ENCODE measurements at places on chromosomes 12 and 14.

DNA sequence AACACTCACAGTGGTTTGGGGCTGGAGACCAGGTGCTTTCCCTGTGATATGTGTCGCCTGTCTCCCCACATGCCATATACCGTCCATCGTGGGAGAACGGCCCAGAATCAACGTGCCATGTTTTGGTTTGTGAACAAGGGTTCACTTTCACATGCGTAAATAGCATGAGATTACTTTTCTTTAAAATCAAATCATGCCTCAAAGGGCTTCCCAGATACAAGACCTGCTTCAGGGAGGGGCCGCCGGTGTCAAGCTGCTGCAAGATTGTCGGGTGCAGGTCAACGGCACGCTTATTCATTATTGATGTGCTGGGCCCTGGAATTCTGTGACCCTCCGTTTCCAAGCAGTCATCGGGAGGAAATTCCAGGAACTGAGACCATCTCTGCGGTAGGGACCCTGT, 145.2 kb upstream of the RTL1 start:
- no peak for DNase-seq
- H3K27me3 ChIP-seq, result peaks cover 5% of the 10 kb centered on the region
- no peaks in the 10 kb centered on the region for H3K36me3 ChIP-seq
- no peaks in the 10 kb centered on the region for H3K4me1 ChIP-seq
- H3K27ac ChIP-seq, result no peak overlapping the region
- H3K4me3 ChIP-seq, result no peak overlapping the region

DNA sequence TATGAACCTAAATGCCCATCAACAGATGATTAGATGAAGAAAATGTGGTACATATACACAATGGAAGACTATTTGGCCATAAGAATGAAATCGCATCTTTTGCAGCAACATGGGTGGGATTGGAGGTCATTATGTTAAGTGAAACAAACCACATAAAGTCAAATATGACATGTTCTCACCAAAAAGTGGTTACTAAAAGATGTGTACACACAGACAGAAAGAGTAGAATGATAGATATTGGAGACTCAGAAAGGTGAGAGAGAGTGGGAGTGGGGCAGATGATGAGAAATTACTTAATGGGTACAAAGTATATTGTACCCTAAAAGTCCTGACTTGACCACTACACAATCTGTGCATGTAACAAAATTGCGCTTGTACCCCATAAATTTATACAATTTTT, 19.6 kb downstream of the VWF start:
- H3K4me3 ChIP-seq, result no peak overlapping the region
- H3K27ac ChIP-seq, result no peak overlapping the region
- no peaks in the 10 kb centered on the region for H3K27me3 ChIP-seq
- no peaks in the 10 kb centered on the region for H3K4me1 ChIP-seq

DNA sequence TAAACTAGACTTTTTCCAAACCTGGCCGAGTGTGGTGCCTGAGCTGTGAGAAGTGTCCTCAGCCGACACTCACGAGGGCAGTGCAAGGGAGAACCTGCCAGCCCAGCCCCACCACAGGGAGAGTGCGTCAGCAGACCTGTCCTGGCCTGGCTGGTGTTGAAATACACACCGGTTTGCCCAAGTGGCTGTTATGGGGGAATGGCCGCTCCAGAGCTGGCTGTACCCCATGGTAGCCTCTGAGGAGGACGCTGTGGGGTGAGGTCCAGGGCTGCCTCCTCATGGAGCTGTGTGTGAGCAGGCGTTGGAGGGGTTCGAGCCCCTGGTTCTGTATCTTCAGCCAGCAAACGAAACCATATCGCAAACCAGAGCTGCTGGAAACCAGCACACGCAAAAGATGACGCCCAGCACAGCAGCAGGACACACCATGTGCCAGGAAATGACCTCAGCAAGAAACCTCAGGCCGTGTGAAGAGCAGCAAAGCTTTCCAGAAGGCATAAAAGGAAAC, 9.4 kb downstream of the ANKRD9 start:
- H3K27ac ChIP-seq, result no peak overlapping the region
- H3K27me3 ChIP-seq, result no peaks in the 10 kb centered on the region
- no peaks in the 10 kb centered on the region for H3K4me1 ChIP-seq
- no peak for DNase-seq
- H3K4me3 ChIP-seq, result no peak overlapping the region

GRCh38 chr12:105351523-105351922, 21.0 kb downstream of the C12orf75 start:
- H3K4me1 ChIP-seq, result peaks cover 6% of the 10 kb centered on the region
- DNase-seq, result no peak
- H3K27me3 ChIP-seq, result no peaks in the 10 kb centered on the region
- peaks cover 5% of the 10 kb centered on the region for H3K36me3 ChIP-seq

DNA sequence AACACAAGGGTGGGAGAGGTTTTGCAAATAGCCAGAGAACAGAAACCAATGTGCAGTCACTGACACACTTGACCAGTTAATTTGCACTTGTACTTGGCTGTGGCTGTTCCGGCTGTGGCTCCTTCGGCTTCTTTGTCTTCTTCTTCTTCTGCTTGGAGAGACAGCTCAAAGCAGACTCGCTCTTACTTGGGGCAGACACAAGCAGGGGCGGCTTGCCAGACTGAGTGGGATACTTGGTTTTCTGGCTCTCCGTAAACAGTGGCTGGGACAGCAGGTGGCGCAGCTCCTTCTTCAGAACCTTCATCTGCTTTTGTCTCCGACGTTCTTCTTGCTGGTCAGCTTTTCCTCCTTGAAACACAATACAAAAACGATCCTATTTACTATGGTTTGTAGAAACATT, 25.0 kb downstream of the OTUB2 start:
- peak overlapping the region; percentile 40 for H3K27ac ChIP-seq
- no peak overlapping the region for H3K4me3 ChIP-seq
- peak; percentile 34 for DNase-seq
- no peaks in the 10 kb centered on the region for H3K27me3 ChIP-seq
- peaks cover 18% of the 10 kb centered on the region for H3K4me1 ChIP-seq

DNA sequence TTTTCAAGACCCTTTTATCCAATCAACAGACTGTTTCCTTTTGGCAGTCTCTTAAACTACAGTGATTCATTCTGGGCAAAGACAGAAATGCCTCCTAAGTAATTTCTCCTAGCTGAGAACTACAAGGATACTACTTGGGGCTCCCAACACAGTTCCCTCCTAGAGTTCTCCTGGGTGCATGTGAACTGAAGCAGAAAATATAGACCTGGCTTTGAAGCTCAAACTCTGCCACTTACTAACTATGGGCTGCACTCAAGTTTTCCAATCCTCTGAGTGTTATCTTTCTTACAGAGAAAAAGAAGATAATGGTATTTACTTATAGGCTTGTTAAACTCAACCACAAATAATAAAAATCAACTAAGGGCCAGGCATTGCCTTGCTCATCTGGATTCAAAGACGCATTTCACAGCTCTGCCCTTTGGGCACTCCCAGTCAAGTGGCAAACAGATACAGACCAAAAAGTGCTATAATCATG, 97.6 kb downstream of the EFCAB11 start:
- no peak for DNase-seq
- H3K27ac ChIP-seq, result peak overlapping the region; percentile 4
- H3K27me3 ChIP-seq, result no peaks in the 10 kb centered on the region

GRCh38 chr12:64181430-64182291, 40.4 kb downstream of the KICS2 start:
- H3K36me3 ChIP-seq, result no peaks in the 10 kb centered on the region
- peaks cover 7% of the 10 kb centered on the region for H3K27me3 ChIP-seq
- DNase-seq, result no peak
- peaks cover 7% of the 10 kb centered on the region for H3K4me1 ChIP-seq

GRCh38 chr14:94880876-94881275, 111.0 kb upstream of the GSC start:
- H3K4me1 ChIP-seq, result peaks cover 21% of the 10 kb centered on the region
- DNase-seq, result no peak
- no peak overlapping the region for H3K27ac ChIP-seq
- H3K36me3 ChIP-seq, result no peaks in the 10 kb centered on the region
- no peak overlapping the region for H3K4me3 ChIP-seq

DNA sequence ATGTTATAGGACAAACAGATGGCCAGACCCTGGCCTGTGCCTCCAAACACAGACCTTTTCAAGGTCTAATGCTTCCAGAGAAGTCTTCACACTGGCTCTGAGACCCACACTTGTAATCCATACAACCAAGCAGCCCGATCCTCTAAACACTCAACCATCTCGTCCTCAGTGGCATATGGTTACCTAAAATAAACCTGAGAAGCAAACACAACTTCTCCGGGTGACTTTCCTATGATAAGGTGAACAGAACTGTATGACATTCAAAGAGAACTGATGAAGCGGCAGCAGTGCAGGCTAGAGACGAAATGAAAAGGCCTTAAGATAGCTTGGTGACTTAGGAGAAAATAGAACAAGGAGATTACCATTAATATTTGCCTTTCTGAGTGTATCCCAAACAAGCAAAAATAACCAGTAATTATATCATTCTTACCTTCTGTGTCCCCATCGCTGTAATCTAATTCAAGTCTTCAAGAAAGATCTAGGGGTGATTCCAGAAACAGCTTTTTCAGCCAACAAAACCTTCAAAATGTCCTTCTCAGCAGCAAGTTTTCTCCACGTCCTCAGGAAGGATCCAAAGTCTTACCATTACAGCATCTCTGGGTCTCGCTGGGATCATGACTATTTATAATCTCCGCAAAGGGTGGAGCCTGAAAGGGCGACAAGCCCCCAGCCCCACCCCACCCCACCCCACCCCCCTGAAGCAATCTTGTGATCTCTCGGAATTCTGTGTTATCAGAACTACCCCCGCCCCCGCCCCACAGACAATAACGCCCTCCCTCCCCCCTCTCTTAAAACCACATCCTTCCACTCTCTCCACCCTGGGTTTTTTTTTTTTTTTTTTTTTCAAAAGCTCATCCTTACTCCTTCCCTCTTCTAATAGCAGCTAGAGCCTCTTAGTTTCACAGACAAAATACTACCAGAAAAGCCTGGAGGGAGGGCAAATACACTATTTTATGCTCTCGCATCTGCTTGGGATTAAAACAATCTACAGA, at the start of gene SLC2A3:
TSS of gene SLC2A3 (minus strand) at position 598 of the 992 bp plus-strand sequence. CDS start at position 445, 153 bp downstream.
- peaks cover 14% of the 10 kb centered on the region for H3K36me3 ChIP-seq
- H3K27ac ChIP-seq, result no peak within 1 kb of the TSS
- no peak within 1 kb of the TSS for H3K4me3 ChIP-seq
- no peaks in the 10 kb centered on the region for H3K27me3 ChIP-seq
- no peak for DNase-seq

- H3K4me1 ChIP-seq, result no peaks in the 10 kb centered on the region
- peaks cover 13% of the 10 kb centered on the region for H3K36me3 ChIP-seq
- DNase-seq, result no peak
- no peak overlapping the region for H3K27ac ChIP-seq
- no peak overlapping the region for H3K4me3 ChIP-seq
- H3K27me3 ChIP-seq, result no peaks in the 10 kb centered on the region
Observed at GRCh38 chr14:52575858-52576257, 23.2 kb downstream of the GPR137C start.

- DNase-seq, result no peak
- H3K4me1 ChIP-seq, result no peaks in the 10 kb centered on the region
- no peak overlapping the region for H3K4me3 ChIP-seq
- H3K27ac ChIP-seq, result no peak overlapping the region
Observed at GRCh38 chr14:106530423-106531107, 1004.2 kb downstream of the TMEM121 start.

GRCh38 chr12:95790033-95790916, at the start of gene NTN4:
TSS of gene NTN4 (minus strand) at chr12:95790764. CDS start at chr12:95790309, 455 bp downstream.
- H3K36me3 ChIP-seq, result peaks cover 4% of the 10 kb centered on the region
- peak; percentile 70 for DNase-seq
- peak within 1 kb of the TSS; percentile 80 for H3K27ac ChIP-seq
- H3K4me1 ChIP-seq, result no peaks in the 10 kb centered on the region
- H3K27me3 ChIP-seq, result peaks cover 81% of the 10 kb centered on the region
- H3K4me3 ChIP-seq, result peak within 1 kb of the TSS; percentile 89

GRCh38 chr12:27922531-27923139, 49.9 kb downstream of the PTHLH start:
- no peaks in the 10 kb centered on the region for H3K36me3 ChIP-seq
- DNase-seq, result no peak
- no peak overlapping the region for H3K4me3 ChIP-seq
- H3K27ac ChIP-seq, result no peak overlapping the region
- no peaks in the 10 kb centered on the region for H3K4me1 ChIP-seq

DNA sequence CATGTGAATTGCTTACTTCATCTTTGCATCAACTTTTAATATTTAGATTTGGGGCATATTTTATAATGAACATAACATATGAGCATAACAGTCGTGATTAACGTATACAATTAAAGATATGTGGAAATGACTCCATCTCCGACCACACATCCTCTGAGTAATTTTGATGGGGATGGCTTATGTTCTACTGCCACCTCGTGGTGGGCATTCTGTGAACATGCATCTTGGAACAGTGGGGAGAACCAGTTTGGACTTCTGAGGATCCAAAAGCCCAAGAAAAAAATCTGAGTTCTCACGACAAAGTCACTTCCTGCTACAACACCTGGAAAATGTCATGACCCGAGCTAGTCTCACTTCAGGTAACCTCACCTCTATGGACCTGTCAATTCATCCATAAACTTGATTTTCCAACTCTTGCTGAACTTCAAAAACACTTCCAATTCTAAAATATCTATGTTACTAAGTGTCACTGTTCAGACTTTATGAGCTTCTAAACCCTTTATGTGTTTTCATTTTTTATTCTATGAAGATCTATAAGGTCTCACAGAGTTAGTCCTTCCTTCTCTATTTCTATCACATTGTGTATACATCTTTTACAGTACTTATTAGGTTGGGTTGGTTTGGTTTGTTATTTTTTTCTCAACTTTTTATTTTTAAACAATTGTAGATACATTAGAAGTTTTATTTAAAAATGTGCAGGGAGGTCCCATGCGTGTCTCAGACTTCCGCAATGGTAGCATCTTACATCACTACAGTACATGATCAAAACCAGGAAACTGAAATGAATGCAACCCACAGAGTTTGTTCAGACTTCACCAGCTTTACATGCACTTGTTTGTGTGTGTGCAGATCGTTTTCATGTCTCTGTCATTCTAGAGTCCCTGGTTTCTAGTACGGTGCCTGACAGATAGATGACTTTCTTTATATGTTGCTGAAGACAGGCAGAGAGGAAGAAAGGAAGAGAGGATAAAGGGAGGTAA, 38.2 kb upstream of the STAB2 start:
- H3K4me1 ChIP-seq, result peaks cover 9% of the 10 kb centered on the region
- H3K4me3 ChIP-seq, result no peak overlapping the region
- no peak overlapping the region for H3K27ac ChIP-seq
- DNase-seq, result no peak
- H3K27me3 ChIP-seq, result peaks cover 31% of the 10 kb centered on the region
- H3K36me3 ChIP-seq, result no peaks in the 10 kb centered on the region

All from type B pancreatic cell (in vitro differentiated cells).